LHCN-M2 (cell line): ENCODE measurements at places on chromosomes 12 and 14.

DNA sequence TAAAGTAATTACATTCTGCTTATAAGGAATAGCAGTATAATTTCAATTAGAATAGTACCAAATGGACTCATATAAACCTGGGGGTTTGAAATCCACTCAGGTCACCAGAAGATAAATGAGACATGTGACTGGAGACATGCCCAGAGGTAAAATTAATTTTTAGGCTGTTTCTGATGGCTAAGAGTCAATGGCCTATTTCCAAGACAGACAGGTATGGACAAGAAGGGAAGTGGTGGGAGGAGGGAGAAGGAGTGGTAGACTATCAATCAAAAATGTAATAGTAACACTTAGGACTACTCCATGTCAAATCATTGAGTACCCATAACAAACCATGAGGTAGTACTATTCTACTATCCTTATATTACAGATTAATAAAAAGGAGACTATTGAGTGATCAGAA lies 544.0 kb downstream of the GALC start:
- DNase-seq: no peak

DNA sequence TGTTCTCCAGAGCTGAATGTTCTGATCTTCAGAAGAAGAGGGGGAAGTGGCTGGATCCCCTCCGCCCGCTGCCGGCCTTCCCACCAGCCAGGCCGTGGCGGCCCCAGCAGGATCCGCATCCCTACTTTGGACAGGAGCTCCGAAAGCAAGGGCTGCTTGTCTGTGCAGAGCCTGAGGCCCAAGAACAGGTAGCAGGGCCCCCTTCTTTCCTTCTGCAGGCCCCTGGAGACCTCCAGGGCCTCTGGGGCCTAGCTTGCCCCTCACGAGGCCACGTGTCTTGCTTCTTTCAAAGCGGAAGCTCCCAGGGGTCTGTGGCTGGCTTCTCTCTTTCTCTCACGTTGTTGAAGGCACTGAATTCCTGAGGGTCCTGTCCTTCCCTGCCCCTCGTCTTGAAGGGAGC lies 13.2 kb downstream of the PGF start:
- no peak for DNase-seq

GRCh38 chr12:1839956-1840951 lies 19.9 kb downstream of the LRTM2 start:
- DNase-seq: no peak

- DNase-seq: no peak
Observed at GRCh38 chr12:3884671-3885070, 11.5 kb upstream of the PARP11 start.

GRCh38 chr14:95026851-95027463 lies 130.4 kb downstream of the DICER1 start:
- no peak for DNase-seq

DNA sequence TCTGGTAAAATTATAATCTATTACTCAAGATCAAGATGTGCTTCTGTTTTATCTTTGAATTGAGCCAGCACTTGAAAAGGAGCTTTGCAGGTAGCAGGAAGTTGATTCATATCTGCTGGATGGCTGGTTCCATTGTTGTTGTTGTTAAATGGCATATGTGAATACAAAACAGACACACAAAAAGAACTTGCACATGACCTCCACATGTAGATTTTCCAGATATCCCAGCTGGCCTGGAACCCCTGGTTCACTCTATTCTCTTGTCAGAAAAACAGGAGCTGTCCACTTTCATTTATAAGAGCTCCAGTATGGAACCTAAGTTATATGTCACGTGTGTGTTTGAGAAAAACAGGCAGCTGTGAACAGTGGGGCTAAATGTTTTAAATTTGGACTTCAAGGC lies 273.9 kb downstream of the TMEM132D start:
- no peak for DNase-seq

DNA sequence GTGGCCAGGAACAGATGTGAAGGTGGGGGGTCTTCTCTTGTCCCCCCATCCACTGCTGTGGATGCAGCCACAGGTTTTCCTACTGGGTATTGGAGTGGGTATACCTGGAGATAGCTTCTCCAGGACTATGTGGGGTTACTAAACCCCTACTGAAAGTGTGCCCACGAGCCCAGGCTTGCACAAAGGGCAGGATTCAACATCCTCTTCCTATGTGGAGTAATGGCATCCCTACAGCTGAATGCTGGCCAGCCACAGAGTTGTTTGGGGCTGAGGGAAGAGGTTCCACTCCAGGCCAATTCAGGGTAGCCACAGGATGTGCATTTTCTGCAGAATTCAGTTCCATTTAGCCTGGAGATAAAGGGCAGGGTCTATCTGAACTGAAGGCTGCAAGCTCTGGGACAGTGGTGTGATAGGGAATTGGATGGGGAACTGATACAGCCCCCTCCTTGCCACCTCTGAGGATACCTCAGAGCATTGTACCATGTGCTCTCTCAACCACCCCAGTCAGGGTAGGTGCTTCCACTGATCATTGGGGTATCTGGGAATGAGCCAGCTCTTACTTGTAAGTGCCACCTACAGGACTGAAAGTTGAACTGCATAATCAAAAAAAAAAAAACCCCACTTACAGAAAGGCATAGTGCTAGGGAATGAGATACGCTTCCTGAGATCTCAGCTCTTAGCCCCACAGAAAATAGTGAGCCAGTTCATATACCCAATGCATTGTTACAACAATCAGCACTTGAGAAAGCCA lies 187.1 kb downstream of the KITLG start:
- DNase-seq: peak; percentile 46

DNA sequence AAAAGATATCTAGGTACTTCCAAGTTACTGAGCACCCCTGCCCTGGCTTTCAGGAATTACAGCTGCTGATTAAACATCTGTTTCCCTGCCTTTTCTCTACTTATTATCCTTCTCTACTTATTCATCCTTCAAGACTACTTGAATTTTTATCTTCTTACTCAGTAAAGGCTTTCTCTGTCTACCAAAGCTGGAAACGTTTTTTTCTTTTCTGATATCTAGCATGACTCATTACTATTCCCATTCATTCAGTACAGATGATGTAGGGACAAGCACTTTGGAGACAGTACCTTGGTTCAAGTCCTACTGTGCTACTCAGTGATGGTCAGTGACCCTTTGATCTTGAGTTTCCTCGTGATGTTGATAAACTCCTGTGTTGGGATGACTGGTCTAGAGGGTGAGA lies 848.7 kb downstream of the NRXN3 start:
- peak; percentile 73 for DNase-seq

GRCh38 chr12:66035288-66035966 lies 95.1 kb downstream of the LLPH start:
- DNase-seq: peak; percentile 78

DNA sequence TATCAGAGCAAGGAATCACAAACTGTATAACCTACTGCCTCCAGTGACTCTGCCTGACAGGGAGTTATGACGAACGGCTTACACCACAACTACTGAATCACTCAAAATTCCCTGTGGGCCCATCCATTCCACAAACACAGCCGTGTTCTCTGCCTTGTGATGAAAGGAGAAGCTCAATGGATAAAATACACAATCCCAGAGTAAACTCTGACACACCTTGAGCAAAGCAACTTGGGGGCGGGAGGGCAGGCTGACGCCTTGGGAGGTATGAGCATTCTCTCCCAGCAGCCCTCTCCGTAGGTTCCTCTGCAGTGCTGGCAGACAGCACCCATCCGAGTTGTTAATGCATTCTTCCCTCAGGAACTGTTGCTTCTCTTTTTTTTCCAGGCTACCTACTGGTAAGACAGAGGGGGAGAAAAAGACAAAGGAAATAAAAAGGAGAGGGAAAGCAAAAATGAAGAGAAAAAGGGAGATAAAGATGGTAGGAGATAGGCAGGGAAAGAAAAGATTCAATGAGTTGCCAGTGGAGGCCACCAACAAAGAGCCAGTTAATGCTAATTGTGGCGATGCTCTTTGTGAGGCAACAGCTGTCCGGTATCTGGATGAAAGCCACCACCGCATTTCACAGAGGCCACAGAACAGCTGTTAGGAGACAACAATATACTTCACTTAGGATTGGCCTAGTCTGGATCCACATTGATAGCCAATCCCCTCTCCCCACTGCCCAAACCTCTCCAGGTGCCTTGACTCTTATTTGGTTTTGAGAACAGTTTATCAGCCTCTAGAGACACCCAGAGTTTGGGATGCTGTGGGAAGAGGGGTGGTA lies 4.7 kb upstream of the DIO2 start:
- DNase-seq: peak; percentile 95

DNA sequence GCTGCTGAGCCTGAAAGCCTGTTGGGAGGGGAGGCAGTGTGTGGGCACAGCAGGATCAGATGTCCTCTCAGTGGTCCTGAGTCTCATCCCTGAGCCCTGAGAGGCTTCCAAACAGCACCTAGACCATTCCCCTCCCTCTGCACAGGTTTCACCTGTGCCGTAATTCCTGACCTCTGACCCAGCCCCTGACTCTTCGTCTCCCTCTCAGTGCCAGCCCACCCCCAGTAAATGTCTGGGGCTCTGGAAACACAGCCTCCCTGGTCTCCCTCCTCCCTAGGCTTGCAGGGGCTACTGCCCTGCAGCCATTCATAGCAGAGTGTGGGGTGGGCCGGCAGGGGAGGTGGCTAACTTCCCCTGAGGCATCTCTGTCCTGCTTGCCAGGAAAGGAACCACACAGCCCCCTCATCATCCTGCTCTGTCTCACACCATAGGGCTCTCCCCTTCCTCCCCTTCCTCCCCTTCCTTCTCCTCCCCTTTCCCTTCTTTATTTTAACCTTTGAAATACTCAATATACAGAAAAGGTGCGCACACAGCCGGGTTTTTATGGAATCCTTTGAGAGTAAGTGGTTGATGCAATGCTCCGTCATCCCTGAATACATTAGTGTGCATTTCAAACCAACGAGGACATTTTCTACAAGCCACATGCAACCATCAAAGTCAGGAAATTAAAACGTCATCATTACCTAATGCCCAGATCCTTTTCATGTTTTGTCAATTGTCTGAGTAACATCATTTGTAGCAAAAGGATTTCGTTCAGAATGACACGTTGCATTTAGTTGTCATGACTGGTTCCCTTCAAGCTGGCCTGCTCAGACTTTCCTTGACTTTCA lies 67.0 kb downstream of the PRMT8 start:
- no peak for DNase-seq
